Fibroblast of lung (primary cell): ENCODE measurements at places on chromosomes 7 and 10.

DNA sequence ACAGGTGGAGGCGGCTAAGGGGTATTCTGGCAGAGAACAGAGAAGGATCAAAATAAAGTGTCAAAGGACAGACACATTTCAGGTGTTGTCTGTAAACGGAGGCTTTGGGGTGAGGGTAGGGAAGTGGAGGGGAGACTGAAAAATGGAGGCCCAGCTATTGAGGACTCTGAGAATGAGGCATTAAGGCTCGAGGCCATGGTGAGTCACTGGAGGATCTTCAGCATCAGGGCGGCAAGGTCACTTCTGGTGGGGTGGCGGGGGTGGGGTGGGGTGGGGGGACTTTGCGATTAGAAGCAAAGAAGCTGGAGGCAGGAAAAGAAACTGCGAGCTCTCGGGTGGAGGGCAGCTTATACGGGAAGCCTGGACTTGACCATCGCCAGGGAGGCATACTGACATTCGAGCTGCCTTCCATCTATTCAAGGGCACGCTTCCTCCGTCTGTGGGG, 58.4 kb upstream of the PCGF5 start:
- DNase-seq, result peak; percentile 16

DNA sequence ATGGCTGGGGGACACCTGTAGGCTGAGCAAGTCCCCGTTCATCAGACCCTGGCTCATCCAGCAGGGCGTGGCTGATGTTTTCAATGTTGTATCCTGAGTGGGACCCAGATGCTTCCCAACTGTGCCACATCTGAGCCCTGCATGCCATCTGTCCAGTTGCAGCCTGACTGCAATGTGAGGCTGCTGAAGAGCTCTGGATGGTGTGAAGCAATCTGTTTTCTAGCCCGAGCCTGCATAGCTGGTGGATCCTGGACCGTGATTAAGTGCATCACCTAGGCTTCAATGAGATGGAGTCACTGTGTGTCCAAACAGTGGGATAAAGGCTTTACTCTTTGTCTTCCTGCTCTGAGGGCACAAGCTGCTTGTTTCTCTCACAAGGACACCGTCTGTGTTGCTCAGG, 99.8 kb downstream of the TCF7L2 start:
- DNase-seq, result no peak

- DNase-seq, result no peak
These were observed 210.7 kb downstream of the MAD1L1 start for GRCh38 chr7:2022021-2022409.

GRCh38 chr10:80474597-80474910, 20.4 kb downstream of the TSPAN14 start:
- no peak for DNase-seq

- peak; percentile 56 for DNase-seq
These were observed 123.9 kb downstream of the ZMIZ1 start for GRCh38 chr10:79192677-79193003.

DNA sequence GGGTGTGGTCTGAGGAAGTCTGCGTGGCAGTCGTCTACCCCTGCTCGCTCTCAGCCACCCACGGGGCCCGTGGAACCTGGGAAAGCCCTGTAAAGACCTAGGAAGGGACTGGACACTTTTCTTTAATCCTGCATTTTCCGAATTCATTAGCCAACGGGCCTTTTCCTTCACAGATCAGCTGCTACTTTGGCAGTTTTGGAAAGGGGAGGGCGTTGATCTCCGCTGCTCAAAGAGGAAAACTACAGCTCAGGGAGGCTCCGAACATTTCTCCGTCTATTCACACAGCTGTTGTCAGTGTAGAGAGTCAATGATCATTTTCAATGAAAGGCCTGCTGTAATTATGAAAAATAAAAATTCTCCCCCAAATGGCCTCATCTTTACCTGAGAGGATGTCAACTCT, 450.1 kb upstream of the MKI67 start:
- no peak for DNase-seq

- no peak for DNase-seq
These were observed 36.5 kb downstream of the COA1 start for GRCh38 chr7:43692582-43693373.

- DNase-seq, result no peak
These were observed 69.9 kb downstream of the C10orf105 start for GRCh38 chr10:71649631-71650030.

GRCh38 chr10:106310596-106310995, 853.9 kb downstream of the SORCS1 start:
- DNase-seq, result no peak

DNA sequence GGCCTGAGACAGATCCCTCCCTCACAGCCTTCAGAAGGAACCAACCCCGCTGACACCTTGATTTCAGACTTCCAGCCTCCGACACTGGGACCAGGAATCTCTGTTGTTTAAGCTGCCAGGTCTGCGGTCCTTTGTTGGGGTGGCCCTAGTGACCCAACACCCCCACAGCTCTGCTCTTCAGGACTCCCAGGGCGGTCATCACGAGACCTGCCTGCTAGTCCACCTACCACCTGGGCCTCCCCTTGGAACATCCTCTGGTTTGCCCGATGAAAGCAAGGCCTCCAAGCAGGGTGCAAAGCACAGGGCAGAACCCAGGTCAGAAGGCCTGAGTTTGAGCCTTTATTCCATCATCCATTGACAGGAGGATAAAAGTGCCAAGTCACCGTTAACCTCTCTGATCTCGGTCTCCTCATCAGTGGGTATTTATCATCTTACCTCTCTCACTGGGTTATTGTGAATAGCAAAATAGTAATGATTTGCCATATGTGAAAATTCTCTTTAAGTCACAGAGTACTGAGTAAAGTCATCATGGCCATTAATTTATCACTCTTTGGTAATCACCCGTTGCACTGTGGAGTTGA, 16.9 kb upstream of the SMARCD3 start:
- DNase-seq, result no peak
